ENCODE measurements at places on chromosomes 5 and 9. TPM values are rescaled to one million over a fixed set of nuclear protein-coding genes. Genes with fewer than 3 reads are reported as not detected.
A peak's percentile ranks its signal among the peaks of the same experiment; 100 is the strongest.

DNA sequence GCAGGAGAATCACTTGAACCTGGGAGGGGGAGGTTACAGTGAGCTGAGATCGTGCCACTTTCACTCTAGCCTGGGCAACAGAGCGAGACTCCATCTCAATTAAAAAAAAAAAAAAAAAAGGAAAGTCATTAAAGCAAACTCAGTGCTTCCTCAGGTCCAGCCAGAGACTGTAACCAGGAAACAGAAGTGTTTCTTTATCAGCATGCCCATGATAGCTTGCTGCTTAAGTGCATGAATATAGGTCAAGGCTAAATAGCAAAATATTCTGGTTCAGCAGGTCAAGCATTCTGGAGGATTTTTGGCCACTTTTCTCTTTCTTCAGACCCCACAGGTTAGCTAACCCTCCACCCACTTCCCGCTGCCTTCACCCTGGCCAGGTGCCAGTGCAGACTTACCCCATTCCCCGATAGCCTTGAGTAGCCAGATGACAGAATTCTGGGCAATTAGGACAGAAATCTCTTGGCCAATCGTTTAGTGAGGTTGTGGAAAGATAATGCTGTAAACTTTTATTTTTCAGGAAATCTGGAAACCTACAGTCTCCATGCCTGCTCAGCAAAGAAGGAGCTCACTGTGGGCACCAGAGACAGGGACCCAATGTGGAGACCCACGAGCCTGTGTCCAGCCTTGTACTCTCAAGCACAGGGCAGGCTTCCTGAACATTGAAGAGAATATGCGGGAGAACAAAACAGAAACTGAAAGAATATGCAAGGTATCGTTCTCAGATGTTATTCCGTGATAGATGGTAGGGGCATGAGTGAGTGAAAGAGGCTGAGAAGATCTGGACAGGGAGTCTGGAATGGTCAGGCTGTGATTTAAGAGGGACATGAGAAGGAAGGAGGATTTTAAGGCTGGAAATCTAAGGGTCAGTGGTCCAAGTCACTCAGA is 4.2 kb upstream of the UGT3A2 start:
- DNase-seq: no peak

DNA sequence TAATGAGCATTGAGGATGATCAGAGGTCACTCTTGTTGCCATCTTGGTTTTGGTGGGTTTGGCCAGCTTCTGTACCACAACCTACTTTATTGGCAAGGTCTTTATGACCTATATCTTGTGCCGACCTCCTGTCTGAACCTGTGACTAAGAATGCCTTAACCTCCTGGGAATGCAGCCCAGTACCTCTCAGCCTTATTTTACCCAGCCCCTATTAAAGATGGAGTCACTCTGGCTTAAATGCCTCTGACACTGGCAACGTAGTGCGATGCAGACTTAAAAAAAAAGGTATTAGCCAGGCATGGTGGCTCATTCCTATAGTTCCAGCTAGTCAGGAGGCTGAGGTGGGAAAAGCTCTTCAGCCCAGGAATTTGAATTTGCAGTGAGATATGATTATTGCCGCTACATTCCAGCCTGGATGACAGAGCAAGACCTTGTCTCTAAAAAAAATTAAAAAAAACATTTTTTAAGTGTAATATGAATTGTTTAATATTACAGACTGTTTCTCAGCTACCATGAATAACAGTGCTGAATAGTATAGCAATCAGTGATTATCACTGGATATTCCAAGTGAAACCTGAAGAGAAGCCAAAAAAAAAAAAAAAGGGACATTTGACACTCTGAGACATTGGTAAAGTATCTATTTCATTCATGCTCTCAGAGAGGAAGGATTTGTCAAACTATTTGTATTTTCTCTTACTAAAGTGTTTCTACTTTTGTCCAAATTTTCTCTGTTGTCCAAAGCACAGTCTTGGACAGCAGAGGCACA is 18.3 kb upstream of the STOM start:
- no peak for DNase-seq

DNA sequence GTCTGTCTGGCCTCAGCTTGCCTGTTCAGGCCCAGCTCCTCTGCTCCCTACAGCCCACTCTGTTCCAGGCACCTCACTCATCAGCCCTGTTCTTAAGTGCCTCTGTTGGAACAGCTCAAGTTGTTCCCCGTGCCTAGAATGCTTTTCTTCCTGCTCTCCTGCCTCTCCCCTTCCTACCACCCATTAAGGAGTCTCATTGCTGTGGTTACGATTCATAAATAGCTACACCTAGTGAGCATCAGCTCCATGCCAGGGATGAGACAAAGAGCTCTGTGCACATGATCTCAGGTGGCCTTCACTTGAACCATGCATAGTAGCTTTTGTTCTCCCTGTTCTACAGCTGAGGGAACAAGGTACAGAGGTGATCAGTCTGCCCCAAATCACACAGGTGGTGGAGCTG is 54.3 kb downstream of the PSD2 start:
- no peak for DNase-seq

- no peak for DNase-seq
Measured at GRCh38 chr5:163614787-163615186, 109.4 kb downstream of the MAT2B start.

GRCh38 chr5:143418140-143418866 is 14.8 kb upstream of the NR3C1 start:
- no peak for DNase-seq

DNA sequence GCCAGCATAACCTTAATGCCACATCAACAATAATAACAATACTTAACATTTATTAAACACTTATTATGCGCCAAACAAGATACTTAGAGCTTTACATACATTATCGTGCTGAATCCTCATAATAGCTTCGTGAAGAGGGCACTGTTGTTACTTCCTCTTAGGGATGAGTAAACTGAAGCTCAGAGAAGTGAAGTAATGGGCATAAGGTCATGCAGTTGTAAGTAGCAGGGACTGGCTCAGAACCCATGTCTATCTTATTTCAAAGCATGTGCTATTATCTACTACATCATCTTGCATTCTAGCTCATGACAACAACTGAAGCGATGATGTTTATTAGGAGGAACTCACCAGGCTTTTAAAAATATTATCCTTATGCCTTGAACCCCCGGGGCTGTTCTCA is 34.9 kb upstream of the PPP3R2 start:
- DNase-seq: no peak

DNA sequence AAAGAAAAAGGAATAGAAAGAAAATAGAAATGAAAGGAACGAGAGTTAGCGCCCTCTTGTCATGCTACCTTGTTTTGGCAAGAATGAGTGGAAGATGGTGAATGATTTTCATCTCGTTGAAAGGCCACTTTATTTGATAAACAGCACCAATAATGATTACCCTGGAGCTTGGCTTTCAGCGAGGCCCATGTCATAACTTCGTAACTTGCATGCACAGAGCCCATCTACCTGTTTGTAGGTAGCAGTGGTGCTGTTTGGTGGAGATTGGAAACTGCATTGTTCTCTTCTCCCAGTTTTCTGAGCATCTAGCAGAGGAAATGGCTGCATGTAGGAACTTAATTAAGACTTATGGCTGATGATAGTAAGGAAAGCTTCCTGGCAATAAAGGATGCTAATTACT is 59.3 kb downstream of the NPR3 start:
- no peak for DNase-seq

Gene MVB12B
- 4.9 TPM for total RNA-seq

Gene ANKDD1B
- total RNA-seq: not detected

- no peak for DNase-seq
Measured at GRCh38 chr5:134464988-134465815, 53.5 kb upstream of the CDKN2AIPNL start.

Gene RGS14
- total RNA-seq: 4.1 TPM

DNA sequence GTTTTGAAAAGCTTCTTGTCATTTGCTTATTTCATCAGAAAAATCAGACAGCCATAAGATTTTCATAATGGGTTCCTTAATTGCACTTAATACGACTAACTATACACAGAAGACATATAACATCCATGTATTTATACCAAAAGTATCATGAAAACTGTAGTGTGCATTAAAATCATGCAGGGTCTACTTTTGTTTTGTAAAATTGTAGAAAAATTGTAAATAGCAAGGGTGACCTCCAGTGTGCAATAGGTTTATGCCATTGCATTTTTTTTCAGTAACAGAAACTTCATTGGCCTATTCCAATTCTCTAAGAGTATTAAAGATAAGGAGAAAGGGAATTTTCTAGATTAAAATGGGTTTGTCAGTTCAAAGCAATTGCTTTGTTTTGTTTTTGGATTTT is 307.6 kb downstream of the KIAA0825 start:
- no peak for DNase-seq

DNA sequence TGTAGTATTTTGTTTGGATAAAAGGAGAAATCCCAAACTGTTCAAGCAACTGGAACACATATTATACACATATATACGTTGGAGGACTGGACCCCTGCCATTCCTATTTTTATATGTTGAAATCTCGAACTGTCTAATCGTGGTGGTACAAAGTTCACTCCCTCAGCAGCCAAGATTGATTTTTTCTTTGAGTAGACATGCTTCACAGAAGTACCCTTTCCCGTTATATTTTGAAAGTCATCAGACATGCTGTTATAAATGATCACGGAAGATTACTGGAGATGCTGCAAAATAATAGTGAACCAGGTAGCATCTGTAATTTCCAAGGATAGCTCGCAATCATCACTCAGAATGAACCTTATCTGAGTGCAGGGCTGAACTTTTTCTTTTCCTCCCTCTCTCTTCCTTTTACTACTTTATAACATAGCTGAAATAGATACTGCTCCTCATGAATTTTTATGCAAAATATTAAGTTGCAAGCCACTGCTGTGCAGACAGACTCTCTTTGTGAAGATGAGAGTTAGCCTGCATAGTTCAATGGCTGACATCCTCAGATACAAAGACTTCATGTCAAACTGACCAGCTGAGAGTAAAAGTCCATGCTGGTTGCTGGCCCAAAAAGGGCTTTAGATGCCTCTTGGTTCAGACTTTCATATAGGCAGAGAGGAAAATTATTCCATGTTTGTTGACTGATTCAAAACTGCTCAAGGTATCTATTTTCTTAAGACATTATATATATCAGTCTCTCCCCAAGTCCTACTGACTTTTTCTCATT is 451.9 kb downstream of the TMEM38B start:
- no peak for DNase-seq

- DNase-seq: no peak
Measured at GRCh38 chr5:76941442-76941841, 11.4 kb upstream of the CRHBP start.

DNA sequence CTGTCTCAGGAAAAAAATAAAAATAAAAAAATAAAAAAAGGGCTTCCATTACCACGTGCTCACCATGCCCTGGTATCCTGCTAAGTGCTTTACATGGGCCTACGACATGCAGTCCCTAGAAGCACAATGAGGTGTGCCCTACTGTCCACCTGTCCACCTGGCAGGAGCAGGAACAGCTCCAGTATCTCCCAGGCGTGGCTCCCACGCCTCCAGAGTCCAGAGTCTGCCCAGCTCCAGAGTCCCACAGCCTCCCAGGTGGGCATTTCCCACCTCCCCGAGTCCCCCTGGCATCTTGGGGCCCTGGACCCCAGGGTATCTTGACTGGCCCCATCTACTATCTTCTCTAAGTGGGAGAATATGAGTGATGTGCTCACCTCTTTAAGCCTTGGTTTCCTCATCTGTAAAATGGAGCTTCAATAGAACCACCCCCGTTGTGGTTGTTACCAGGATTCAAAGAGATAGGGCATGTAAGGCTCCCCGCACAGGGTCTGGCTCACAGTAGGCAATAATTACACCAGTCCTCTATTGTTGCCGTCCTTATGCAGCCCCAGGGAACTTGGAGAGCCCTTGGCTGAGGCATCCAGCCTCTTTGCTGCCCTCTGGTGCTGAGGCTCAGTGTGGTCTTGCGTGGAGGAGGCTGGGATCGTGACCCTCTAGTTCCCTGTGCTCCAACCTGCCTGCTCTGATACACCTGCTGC is 8.9 kb downstream of the CXCL14 start:
- peak; percentile 32 for DNase-seq

Gene OR1J2
- total RNA-seq: not detected

DNA sequence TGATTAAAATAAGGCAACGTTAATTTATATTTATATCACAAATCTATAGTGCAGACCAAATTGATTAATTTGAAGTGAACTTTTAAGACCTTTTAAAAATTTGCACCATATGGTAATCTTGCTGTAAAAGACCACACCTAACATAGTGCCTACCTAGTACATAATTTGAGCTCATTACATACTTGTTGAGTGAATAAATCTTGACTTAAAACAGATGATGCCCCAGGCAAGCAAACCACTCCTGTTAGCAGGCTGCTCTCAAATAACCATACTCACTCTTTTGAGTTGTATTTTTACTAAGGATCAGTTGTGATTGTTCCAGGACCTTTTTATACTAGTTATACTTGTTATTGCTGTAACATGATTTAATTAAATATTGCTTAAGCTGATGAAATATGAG is 27.2 kb downstream of the CMYA5 start:
- no peak for DNase-seq

GRCh38 chr9:91677331-91677730 is 253.7 kb upstream of the NFIL3 start:
- DNase-seq: no peak

Measured in myocyte (in vitro differentiated cells).